ENCODE measurements at places on chromosomes 6 and 20.

DNA sequence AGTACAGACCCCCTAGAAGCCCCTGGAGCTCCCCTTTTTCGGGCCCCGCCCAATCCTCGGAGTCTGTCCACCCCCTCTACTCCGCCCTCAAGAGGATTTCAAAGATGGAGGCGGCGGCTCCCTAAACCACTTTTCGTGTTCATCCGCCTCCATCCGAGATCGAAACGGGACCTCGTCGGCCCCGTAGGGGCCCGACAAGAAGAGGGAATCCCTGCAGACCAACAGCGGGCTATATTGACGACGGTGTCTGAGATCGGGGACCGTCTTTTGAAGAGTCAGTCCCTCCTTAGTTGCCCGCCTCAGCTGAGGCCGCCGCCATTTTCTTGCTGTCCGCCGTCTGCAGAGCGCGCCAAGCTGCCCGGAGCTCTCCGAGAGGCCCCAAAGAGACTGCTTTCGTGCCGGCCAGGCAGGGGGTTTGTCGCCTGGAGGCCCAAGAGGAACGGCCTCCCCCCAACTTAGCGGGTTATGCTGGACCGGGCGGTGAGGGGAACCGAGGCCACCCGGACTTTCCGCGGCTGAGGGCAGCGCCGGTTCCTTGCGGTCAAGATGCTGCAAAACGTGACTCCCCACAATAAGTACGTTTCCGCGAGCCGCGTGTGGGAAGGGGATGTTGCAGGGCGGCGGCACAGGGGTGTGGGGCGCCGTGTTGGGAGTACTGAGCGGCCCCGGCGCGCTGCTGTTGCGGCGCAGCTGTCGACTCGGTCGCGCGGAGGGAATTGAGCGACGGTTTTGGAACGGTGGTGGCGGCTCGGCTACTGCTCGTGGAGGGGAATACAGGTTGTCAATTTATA lies 4.2 kb downstream of the BRD2 start:
- DNase-seq: peak; percentile 75

- no peak for DNase-seq
Measured at GRCh38 chr6:19399406-19399805, 437.8 kb upstream of the ID4 start.

GRCh38 chr20:2289475-2289874 lies 6.3 kb upstream of the TGM3 start:
- DNase-seq: no peak

GRCh38 chr6:95318137-95318536 lies 259.2 kb upstream of the MANEA start:
- DNase-seq: no peak

GRCh38 chr6:43886067-43886461 lies 116.1 kb downstream of the VEGFA start:
- DNase-seq: no peak

DNA sequence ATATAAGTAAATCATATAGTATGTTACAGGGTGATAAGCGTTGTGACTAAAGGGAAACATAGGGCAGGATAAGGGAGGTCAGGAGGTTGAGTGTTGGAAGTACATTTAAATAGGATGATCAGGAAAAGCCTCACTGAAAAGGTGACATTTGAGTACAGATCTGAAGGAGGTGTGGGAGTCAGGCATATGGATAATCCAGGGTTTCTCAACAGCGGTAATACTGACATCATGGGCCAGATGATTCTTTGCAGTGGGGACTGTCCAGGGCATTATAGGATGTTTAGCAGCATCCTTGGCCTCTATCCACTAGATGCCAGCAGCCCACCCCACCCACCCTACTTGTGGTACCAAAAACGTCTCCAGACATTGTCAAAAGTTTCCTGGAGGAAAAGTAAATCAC lies 292.6 kb upstream of the PREP start:
- no peak for DNase-seq

- no peak for DNase-seq
Measured at GRCh38 chr6:80325742-80326141, 219.3 kb downstream of the BCKDHB start.

DNA sequence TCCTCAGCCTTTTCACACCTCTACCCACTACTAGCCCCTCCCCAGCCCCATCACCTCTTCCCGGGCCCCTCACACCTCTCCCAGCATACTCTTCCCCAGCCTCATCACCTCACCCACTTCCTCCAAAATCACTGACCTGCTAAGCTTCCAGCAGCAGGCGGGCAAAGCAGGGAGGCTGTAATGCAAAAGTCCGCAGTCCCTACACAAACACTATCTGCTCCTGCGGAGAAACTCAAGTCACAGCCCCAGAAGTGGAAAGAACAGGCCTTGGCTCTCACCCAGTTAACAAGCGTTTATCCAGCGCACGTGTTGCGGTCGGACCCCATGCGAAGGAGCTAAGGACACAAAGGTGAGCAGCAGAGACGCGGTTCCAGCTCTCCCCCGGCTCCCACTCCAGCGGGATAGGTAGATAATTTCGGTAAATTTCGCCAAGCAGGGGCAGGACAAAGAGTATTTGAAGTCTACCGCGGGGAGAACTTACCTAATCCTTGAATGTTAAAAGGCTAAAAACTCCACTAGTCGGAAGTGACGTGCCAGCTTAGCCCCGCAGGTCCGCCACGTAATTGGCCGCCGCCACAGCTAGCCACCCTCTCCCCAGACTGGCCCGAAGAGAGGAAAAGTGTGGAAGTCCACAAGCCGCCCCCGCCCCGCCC lies 728 bp upstream of the TRIM39 start:
- DNase-seq: peak; percentile 80

DNA sequence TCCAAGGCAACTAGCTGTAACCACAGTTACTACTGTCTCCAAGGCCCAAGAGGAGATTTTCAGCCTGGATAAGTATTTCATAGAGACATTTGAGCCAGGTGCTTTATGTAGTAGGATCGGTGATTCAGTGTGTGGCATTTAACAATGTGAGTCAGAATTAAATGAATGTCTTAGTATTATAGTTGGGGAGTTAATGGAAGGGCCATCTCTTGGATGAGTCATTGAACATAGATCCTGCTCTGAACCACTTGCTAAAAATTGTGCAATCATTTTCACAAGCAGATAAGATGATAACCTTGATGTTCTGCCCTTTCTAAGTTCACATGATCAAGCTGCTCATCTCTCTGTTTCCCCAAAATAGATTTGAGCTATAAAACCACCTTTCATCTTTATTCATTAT lies 668.9 kb upstream of the CITED2 start:
- DNase-seq: no peak

- no peak for DNase-seq
Measured at GRCh38 chr20:33707668-33708067, 12.4 kb downstream of the PXMP4 start.

DNA sequence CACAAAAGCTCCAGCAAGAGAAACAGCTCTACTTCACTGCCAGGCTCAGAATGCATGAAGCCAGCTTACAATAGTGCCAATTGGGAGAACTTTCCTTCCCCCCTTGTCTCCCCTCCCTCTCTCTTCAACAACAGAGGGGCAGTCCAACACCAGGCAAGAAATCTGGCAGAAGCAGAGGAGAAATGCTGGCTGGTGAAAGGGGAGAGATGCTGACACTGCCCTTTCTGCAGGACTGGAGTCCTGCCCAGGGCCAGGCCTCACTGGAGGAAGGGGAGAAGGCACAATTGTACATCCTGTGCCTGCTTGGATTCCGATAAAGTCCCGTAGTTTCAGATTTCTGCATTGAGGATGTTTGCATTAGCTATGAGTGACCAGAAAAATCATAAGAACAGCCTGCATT lies 148.6 kb downstream of the LRRC1 start:
- DNase-seq: no peak

- no peak for DNase-seq
Measured at GRCh38 chr6:15969236-15969778, 159.6 kb upstream of the MYLIP start.

All from GM13977 (cell line).